AG08395 (cell line): ENCODE measurements at places on chromosomes 3 and 15.

DNA sequence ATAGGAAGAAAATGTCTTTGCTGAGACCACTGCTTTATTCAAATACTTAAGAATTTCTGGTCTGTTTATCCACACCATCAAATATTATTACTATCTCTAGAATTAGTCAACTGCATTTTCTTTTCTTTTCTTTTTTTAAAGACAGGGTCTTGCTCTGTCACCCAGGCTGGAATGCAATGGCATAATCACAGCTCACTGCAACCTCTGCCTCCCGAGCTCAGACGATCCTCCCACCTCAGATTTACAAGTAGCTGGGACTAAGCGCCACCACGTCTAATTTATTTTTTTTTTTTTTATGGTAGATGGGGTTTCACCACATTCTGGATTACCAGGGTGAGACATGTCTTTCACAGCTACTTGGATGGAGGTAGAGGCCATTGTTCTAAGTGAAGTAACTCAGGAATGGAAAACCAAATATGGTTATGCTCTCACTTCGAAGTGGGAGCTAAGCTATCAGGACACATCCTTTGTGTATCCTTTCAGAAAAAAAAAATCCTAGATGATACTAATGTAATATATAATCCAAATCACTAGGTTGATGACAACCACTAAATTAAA, 52.8 kb downstream of the STAG1 start:
- DNase-seq, result no peak

DNA sequence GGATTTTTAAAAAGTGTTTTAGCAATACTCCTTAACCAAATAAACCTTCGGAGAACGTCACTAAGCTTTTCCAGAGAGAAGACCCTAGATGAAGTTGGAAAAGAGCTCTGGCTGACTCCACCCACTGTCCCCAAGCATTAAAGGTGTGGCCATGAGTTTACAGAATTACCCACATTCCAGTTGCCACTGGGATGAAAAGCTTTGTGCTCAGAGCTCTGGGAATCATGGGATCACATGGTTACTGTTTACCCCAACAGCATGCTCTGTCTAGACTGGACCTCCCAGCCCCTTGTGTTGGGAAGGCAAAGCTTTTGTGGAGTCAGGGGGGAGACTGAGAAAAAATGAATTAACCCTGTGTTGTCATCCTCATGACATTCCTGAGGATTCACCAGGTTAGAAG, 55.3 kb downstream of the CCK start:
- DNase-seq, result no peak

- DNase-seq, result no peak
These were observed 39.2 kb upstream of the SEMA4B start for GRCh38 chr15:90161950-90162361.

DNA sequence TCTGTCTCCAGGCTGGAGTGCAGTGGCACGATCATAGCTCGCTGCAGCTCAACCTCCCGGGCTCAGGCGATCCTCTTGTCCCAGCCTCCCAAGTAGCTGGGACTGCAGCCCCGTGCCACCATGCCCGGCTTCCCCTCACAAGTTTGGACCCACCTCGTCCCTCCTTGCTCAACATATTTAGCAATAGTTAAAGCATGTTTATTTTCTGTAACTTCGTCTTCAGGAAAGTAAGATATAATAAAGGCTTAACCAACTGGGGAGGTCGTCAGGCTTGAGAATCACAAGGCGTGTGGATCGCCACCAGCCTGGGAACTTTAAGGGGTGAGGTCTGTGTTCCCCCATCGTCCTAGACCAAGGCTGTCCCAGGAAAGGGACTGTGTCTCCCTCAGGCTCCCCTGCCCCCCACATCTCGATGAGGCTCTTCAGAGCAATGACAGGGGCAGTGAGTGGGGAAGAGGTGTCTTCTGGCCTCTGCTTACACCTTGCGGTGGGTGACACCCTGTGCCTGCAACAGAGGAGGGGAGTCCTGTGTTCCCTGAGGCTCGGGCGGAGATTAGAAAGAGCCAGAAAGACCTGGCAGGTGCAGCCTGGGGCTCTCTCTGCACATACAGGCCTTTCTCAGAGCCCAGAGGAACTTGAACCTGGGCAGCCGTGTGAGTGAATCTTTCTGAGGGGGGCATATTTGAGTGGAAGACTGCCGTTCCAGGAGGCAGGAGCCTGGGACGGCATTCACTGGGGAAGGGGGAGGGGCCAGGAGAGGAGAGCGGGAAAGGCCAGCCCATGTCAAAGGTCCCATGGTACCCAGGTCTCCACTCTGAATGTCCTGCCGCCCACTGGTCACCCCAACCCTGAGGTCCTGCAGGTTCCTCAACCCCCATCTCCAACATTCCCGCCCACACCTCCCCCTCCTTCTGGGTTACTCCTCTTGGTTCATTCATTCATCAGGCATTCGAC, 152.3 kb downstream of the SMAD6 start:
- DNase-seq, result no peak

DNA sequence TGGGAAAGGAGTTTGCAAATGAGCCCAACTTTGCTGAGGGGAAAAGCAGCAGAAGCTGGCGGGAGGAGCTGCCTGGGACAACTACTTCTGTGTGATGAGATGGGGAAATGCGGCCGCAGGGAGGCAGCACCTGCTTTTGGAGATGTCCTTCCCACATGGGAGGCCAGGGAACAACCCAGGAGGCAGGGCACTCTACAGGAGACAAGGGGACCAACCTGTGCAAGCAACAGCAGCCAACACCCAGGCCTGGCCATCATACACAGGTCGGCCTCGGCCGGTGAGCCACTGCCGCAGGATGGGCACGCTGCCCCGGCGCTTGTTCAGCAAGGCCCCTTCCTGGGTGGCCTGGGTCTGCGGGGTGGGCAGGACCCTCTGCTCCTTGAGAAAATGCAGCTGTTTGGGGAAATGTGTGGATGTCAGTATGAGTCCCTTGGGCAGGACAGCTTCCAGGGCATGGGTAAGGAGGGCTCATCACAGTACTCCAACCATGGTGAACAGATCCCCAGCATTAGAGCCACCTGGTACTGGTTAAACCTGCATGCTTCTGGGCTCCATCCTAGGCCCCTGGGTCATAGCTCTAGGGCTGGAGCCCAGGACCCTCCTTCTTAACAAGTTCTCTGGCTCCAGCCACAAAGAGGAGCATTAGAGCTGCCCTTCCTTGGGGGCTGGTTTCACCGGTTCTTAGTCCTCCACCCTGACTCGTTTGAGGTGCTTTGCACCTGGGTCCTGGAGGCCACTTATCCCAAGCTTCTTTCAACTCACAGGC, 11.6 kb downstream of the EPB42 start:
- DNase-seq, result peak; percentile 35

GRCh38 chr3:98545940-98546339, 14.2 kb downstream of the GPR15 start:
- DNase-seq, result no peak

- DNase-seq, result peak; percentile 22
These were observed 2.4 kb downstream of the MB21D2 start for GRCh38 chr3:192915304-192915703.
